ENCODE measurements at places on chromosomes 5 and 9.

DNA sequence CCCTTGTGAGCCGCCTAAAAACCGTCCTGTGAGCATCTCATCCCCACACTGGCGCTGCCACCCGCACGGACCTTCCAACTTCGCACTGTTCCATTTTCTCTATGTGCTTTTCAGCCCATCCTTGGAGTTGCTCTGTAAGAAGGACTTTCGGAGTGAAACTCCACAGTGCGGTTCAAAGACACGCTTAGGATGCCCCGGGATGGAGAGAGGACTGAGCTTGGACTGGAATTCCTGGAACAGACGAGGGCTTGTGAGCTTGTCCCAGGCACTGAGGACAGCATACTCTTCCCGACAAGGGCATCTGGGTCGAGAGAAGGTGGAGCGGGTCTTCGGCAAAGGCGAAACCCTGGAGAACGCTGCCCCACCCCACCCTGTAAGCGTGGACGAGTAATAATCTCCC is 187.8 kb downstream of the MEF2C start:
- DNase-seq: no peak

GRCh38 chr5:43386960-43387362 is 25.2 kb downstream of the CCL28 start:
- DNase-seq: no peak

- DNase-seq: no peak
These were observed 21.8 kb upstream of the JAKMIP2 start for GRCh38 chr5:147804334-147804733.

- no peak for DNase-seq
These were observed 40.1 kb downstream of the MLLT3 start for GRCh38 chr9:20582150-20582549.

DNA sequence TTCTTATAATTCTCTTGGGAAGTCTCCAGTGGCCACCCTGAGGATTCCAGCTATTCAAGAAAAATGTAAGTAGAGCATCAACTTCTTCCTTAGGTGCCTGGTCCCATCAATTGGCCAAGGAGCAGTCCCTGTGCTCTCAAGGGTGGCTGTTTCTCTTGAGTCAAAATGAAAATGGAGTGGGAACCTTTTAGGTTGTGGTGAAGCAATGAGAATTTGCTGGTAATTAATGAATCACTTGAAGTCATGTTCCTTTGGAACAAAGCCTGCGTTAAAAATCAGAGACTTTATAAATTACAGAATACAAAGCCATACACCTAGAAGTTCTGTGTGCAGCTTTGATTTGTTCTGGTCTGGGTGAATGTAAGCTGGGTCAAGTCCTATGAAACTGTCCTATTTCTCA is 48.9 kb downstream of the IL31RA start:
- DNase-seq: no peak

DNA sequence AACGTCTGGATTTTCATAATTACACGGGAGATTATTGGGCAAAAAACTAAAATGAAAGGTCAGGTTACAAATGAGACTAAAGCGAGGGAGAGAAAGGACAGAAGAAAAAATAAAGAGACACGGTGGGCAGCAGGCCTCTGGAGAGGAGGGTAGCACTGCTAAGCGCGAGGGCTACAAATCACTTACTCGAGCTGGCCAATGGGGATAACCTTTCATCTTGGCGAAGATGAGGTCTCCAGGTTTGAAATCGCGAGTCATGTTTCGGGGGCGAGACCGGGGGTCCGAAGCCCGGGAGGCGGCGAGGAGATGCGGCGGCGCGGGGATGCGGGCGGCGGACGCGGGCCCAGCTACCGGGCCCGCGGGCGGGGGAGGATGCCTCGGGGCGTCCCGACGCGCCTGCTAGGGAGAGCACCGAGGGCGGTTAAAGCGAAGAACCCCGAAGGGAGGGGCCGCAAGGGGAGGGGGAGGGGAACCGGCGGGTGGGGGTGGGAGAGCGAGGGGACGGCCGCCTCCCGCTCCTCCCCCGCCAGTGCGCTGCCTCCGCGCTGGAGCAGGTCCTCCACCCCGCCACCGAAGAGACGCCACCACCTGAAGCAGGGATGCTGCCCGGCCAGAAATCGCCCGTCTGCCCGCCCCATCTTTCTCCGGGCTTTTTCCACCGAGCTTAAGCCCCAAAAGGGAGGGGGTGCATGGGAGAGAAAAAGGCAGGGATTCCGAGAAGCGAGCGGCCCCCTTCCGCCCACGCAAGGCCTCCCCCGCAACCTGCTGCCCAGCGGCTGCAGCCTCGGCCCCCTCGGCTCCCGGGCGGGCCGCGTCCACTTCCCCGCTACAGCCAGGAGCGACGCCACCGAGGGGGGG is 610 bp downstream of the PSIP1 start:
- peak; percentile 56 for DNase-seq

DNA sequence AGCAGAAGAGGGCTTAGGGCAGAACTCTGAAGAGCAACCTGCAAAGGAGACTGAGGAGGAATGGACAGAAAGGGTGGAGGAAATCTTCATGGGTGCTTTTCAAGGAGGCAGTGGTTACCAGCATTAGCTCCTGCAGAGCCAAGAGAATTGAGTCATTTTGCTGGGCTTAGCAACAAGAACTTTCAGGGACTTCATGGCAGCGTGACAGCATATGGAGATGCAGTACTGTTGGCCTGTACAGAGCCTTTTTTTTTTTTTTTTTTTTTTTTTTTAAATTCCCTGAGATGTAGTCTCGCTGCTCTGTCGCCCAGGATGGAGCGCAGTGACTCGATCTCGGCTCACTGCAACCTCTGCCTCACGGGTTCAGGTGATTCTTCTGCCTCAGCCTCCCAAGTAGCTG is 296.0 kb upstream of the DMRT1 start:
- DNase-seq: no peak

GRCh38 chr5:82156874-82157273 is 121.3 kb downstream of the RPS23 start:
- DNase-seq: no peak

DNA sequence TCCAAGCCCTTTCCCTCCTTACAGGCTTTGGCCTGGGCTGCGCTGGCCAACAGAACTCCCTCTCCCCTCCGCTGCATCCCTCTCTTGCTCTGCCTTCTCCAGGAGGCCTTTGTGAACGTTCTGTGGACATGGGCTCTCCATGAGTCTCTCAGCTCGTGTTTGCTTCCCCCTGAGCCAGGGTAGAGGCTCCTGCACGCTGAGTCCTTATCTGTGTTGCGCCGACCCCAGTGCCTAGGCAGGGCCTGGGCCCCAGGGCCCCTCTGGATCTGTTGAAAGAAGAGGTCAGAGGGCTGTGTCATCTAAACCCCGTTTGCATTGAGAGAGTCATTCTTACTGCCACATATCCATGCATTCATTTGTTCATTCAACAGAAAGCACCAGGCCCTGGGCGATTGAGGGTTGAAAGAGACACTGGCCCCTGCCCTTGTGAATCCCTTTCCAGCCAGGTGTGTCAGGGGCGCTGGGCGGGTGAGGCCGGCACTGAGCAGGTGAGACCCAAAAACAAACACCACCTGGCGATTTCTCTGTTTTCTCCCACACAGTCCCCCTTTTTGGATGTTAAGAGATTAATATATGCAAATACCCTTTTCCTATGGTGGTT is 111.2 kb upstream of the IER5L start:
- DNase-seq: no peak

All from GM12892 (cell line).